Pancreas (tissue), 10 donors: ENCODE measurements at places on chromosomes 7 and 10.

- no peak overlapping the region for H3K27ac ChIP-seq
- H3K27me3 ChIP-seq = no peaks in the 10 kb centered on the region
- DNase-seq = no peak
- no peak overlapping the region for H3K4me3 ChIP-seq
Observed at GRCh38 chr10:59016043-59016442, 160.4 kb upstream of the PHYHIPL start.

- DNase-seq = no peak
- no peaks in the 10 kb centered on the region for H3K36me3 ChIP-seq
- H3K4me3 ChIP-seq = no peak overlapping the region
- H3K27ac ChIP-seq = no peak overlapping the region
- H3K27me3 ChIP-seq = no peaks in the 10 kb centered on the region
- H3K4me1 ChIP-seq = no peaks in the 10 kb centered on the region
Observed at GRCh38 chr10:93123766-93124165, 50.1 kb downstream of the CYP26A1 start.

GRCh38 chr10:69051303-69051702 lies 36.6 kb upstream of the SRGN start:
- no peak overlapping the region for H3K27ac ChIP-seq
- no peaks in the 10 kb centered on the region for H3K4me1 ChIP-seq

DNA sequence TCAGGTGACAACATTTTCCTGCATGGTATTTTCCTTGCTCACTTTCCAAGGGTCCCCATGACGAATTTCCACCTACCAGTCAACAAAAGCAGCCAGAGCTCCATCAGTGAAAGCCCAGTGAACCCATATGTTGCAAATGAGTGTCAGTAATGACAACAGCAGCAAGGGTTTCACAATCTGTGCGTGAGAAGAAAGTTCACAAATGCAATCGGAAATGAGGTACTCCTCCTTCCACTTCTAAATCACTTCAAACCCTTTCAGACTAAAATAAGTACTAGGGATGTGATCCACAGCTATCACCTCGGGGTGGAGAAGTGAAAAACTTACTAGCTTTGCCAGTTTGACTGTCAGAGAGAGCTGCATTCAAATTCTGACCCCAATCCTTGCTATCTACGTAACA lies 55.6 kb upstream of the BET1 start:
- no peak for DNase-seq
- no peak overlapping the region for H3K4me3 ChIP-seq
- no peaks in the 10 kb centered on the region for H3K36me3 ChIP-seq
- no peak overlapping the region for H3K27ac ChIP-seq
- H3K4me1 ChIP-seq = no peaks in the 10 kb centered on the region

DNA sequence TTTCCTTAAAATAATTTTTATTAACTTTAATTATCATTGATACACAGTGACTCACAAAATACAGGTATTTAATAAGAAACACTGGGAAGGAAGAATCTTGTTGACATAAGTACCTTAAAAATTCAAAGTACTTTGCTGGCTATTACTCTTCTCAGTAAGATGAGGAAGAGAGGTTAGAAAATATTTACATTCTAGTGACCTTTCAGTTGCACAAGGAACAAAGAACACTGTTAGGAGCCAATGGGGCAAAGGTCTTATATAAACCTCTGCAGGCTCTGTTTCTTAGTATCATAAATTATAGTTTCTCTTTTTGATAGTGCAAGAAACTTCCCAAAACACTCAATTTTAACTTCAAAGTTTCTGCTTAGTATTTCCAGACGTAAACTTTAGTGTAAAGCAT lies 4.8 kb upstream of the TAX1BP1 start:
- H3K4me3 ChIP-seq = no peak overlapping the region
- peaks cover 33% of the 10 kb centered on the region for H3K4me1 ChIP-seq
- H3K36me3 ChIP-seq = no peaks in the 10 kb centered on the region
- DNase-seq = no peak

- no peak overlapping the region for H3K27ac ChIP-seq
- no peaks in the 10 kb centered on the region for H3K36me3 ChIP-seq
- no peak for DNase-seq
Observed at GRCh38 chr7:98079891-98080648, 26.6 kb upstream of the LMTK2 start.

GRCh38 chr7:131400681-131401176 lies 73.1 kb downstream of the MKLN1 start:
- H3K4me3 ChIP-seq = no peak overlapping the region
- DNase-seq = no peak
- H3K4me1 ChIP-seq = peaks cover 34% of the 10 kb centered on the region
- peak overlapping the region; percentile 4 for H3K27ac ChIP-seq
